ENCODE measurements at places on chromosomes 11 and 22.

- no peak for DNase-seq
These were observed 82.2 kb upstream of the PRODH start for GRCh38 chr22:19018256-19018655.

- no peak for DNase-seq
These were observed 45.0 kb downstream of the FBLN1 start for GRCh38 chr22:45547731-45548130.

GRCh38 chr11:94550513-94550912 is 6.8 kb downstream of the FUT4 start:
- no peak for DNase-seq

DNA sequence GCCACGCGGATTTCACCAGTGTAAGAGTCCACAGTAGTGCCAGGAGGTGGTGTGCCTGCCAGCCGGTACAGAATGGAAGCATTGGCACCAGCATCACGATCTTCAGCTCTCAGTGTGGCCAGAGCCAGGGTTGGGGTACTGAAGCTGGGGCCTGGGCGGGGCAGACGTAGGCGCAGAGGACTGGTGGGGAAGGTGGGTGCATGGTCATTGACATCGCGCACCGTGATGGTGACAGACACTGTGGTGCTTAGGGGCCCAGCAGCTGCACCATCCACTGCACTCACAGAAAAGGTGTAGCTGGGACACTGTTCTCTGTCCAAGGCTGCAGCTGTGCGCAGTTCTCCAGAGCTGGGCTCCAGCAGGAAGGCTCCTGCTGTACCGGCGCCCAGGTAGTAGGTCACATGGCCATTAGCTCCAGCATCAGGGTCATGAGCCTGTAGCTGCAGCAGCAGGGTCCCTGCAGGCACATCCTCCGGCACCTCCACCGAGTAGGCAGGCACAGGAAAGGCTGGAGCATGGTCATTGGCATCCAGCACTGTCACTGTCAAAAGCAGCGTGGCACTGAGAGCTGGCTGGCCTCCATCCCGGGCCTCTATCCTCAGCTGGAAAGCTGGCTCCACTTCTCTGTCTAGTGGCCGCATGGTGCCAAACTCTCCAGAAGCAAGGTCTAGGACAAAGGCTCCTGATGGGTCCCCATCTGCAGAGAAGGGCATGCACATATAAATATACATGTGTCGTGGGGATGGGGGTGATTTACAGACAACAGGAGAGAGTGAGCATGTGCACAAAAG is 7.9 kb upstream of the TPP1 start:
- peak; percentile 10 for DNase-seq

DNA sequence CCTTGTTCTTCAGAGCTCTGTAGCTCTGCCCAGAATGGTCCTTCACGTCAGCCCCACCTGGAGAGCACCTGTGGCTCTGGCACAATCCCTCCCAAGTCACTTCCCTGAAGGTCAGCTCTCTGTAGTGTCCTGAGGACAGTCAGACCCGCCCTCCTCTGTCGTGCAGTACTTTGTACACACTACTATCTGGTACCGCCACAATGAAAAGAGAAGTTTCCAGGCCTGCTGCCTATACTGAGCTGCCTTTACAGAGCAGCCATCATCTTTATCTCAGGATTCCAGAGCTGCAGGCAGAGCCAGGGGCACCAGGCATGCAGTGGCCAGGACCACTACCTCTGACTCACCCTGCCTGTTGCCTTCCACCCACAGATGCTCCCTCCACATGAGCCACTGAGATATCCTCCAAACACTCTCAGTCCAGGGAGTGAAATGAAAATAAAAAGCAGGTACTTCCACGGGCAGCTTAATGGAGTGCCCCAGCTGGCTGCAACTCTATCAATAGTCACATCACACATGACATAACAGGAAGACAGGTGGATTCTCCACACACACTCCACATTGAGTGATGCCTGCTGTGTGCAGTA is 7.3 kb downstream of the PACSIN2 start:
- peak; percentile 95 for DNase-seq

- DNase-seq = no peak
These were observed 953.0 kb downstream of the KCNA4 start for GRCh38 chr11:29063630-29064361.

- no peak for DNase-seq
These were observed 185.1 kb upstream of the MTNR1B start for GRCh38 chr11:92784331-92784730.

DNA sequence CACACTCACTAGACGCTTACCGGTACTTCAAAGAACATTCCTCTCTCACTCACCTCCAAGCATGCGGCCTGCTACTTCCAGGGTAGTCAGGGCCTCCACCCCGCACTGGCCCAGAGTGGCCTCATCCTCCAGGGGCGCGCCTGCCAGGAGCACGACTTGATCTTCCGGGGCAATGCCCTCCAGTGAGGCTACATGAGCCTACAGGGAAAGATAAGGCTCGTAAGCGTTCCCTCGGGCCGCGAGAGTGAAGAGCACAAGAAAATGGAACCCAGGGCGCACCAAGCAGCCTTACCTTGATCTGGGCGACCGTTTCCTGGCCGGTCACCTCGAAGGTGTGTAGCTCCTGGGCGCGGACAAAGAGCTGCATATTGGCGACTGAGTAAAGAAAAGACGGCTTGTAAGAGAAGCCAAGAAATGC is 478 bp downstream of the FAU start:
- no peak for DNase-seq

DNA sequence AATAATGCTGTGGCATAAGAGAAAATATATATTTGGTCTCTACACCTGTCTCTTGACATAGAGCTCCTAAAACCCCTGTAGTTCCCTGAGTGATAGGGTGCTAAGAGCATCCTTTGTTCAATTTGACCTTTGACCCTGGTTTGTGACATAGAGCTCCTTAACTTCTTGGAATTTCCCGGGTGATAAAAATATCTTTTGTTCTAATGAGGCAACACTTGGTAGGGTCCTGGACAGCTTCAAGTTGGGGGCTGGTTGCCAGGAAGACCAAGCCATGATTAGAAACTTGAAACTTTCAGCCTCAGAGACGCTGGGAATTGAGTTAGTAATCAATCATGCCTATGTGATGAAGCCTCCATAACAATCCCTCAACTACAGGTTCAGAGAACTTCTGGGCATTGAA is 105.4 kb downstream of the CASP12 start:
- no peak for DNase-seq

- DNase-seq = no peak
These were observed 36.1 kb downstream of the RPUSD4 start for GRCh38 chr11:126175393-126175792.

GRCh38 chr11:70696076-70696475 is 297.7 kb downstream of the CTTN start:
- DNase-seq = peak; percentile 59

DNA sequence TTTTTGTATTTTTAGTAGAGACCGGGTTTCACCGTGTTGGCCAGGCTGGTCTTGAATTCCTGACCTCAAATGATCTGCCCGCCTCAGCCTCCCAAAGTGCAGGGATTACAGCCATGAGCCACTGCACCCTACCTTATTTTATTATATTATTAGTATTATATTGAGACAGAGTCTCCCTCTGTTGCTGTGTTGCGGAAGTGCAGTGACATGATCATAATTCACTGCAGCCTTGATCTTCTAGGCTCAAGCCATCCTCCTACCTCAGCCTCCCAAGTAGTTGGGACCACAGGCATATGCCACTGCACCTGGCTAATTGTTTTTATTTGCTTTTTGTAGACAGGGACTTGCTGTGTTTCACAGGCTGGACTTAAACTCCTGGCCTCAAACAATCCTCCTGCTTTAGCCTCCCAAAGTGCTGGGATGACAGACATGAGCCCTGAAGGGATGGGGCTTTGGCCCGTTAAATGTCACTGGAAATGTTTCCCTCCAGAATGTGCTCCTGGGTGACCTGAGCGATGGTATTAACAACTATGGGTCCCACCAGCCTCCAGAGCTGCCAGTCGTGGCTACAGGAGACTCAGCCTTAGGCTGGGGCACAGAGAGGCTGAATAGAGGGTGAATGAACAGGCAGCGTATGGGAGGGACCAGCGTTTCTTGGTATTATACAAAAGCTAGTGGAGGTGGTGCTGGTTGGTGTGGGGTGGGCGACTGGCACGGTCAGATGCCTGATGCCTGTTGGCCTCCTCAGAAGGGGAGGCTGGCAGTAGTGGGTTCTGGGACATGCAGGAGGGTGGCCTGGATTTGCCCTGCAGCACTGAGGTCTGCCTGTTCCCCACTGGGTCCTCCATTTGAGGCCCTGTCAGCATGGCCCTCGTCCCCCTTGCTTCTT is 7.3 kb downstream of the TANGO2 start:
- DNase-seq = no peak

GRCh38 chr11:8408151-8408941 is 144.7 kb upstream of the LMO1 start:
- DNase-seq = no peak

GRCh38 chr11:24046731-24047130 is 450.1 kb upstream of the LUZP2 start:
- no peak for DNase-seq

- no peak for DNase-seq
These were observed 29.8 kb downstream of the NUP98 start for GRCh38 chr11:3767536-3767935.

DNA sequence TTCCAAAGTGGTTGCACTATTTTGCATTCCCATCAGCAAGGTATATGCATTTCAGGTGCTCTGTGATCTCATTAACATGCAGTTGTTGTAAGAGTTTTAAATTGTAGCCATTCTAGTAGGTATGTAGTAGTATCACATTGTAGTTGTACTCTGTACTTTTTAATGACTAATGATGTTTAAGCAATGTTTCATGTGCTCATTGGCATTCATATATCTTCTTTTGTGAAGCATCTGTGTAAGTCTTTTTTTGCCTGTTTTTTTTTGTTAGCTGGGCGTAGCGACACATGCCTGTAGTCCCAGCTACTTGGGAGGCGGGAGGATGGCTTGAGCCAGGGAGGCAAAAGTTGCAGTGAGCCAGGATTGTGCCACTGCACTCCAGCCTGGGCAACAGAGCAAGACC is 11.3 kb upstream of the TRIM29 start:
- no peak for DNase-seq

DNA sequence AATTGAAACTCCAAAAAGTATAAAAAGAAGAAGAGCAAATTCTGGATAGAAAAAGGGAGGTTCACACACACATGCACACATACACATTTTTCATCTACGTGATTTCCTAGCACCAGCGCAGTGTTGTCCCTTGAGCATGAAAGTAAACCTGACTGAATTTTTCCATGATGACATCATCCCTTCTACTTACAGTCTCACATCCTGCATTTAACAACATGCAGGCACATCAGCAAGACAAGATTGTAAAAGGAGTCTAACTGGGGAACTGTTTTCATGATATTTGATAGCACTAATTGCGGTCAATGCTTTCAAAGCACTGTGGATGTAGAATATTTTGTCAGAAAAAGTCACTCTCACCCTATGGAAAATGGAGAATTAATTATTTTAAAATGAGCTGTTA is 36.6 kb downstream of the GAS2 start:
- peak; percentile 70 for DNase-seq

- DNase-seq = no peak
These were observed 99.2 kb downstream of the C11orf65 start for GRCh38 chr11:108368134-108368533.
